Activated CD8-positive, alpha-beta memory T cell treated with anti-CD3 and anti-CD28 coated beads for 4 hours (primary cell): ENCODE measurements at places on chromosomes 1 and 21.

DNA sequence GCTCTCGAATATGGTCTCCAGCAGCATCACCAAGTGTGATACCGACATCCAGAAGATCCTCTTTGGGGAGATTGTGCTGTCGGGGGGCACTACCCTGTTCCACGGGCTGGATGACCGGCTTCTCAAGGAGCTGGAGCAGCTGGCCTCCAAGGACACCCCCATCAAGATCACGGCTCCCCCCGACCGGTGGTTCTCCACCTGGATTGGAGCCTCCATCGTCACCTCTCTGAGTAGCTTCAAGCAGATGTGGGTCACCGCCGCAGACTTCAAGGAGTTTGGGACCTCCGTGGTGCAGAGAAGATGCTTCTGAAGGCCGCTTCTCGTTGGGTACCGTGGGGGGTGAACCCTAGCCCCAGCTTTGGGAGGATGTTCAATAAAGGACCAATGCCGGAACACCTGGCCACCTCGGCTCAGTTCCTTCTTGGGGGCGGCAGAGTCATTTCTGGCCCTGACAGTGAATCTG lies 1.3 kb downstream of the ACTRT2 start:
- DNase-seq, result no peak

DNA sequence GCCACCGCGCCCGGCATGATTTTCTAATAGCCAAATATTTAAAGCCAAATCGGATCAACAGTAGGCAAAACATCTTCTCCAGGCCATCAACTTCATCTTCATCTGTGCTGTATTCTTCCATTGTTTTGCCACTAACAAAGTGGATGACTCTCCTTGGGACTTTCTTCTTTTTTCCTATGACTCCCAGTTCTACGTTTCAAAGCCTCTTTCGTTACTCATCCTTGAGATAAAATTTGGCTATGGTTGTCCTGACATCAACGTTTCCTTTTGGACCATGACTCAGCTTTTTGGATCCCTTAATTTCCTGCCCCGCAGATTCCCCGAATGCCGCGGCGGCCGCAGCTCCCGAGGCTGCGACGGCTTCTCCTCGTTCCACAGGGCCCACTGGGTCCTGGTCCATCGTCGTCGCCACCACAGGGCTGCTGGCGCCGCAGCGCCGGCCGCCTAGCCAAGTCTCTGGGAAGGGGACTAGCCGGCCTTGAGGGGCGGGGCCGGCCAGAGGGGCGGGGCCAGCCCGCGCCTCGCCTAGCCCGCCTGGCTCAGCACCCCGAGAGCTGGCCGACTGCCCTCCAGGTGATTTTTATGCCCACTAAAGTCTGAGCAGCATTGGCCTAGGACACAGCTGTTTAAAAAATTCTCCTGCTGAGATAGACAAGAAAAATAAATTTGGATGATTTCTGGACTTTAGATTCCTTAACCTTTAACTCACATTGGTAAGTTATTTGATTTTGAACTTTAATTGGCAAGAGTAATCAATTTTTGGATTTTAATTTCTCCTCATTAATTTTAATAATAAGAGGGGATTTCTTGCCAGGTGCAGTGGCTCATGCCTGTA lies 93.9 kb downstream of the ADCY10 start:
- DNase-seq, result no peak

- no peak for DNase-seq
Measured at GRCh38 chr1:41769068-41769467, 149.7 kb downstream of the HIVEP3 start.

DNA sequence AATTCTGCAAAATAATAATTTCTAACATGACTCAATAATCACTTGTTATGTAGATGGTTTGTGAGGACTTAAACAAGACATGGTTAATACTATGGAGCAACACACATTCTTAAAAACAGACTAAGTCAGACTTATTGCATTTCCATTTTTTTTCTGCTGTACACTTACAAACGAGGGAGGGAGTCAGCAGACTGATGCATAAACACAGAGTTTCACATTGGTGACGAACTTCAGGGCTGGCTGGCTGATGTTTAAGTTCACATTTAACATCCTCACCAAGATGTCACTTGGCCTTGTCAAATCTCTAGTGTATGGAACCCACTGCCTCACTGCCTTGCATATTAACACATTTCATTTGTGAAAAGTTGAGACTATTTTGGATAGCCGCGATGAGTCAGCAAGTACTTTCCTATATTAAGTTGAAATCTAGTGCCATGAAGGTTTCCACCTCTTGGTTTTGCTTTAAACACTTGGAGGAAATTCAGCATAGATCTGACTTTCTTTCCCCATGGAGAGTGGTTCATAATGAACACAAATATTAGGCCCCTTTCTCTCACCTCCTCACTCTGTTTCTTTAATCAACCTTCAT lies 337.5 kb upstream of the RUNX1 start:
- DNase-seq, result no peak

DNA sequence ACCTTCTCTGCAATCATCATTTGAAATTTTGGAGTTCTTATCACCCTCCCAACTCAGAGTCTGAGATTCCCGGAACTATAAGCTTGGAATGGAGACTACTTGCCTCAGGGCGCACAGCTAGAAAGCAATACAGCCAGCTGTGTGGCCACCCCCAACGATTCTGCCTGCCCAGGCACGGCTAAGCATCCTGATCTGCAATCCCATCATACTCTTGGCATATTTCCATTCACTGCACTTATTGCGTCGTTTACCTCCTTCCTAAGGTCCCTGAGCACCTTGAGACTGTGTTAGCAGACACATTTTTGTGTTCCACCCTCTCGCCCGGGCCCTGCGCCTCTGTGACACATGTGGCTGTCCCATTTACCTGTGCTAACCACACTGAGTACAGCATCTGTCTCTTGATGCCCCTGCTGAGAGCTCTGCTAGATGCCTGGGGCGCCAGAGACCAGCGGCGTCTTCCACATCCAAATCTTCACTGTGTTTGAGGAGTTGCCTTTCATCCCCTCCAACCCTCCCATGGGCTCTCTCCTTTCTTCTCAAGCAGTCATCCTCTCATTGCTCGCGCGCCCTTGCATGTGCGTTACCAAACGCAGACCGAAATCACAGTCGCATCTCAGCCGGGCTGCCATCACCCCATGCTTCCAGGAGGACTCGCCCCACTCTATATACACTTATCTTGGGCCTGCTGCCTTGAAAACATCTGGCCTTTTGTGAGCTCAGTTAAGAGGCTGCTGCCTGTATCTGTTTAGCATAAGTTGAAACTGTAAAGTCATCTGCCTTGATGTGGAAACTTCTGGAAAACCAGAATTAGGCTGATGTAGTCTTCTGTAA lies 3.5 kb upstream of the CLDN19 start:
- no peak for DNase-seq

GRCh38 chr1:3408751-3409266 lies 45.7 kb upstream of the ARHGEF16 start:
- no peak for DNase-seq

GRCh38 chr1:19757641-19758040 lies 42.1 kb downstream of the TMCO4 start:
- no peak for DNase-seq

DNA sequence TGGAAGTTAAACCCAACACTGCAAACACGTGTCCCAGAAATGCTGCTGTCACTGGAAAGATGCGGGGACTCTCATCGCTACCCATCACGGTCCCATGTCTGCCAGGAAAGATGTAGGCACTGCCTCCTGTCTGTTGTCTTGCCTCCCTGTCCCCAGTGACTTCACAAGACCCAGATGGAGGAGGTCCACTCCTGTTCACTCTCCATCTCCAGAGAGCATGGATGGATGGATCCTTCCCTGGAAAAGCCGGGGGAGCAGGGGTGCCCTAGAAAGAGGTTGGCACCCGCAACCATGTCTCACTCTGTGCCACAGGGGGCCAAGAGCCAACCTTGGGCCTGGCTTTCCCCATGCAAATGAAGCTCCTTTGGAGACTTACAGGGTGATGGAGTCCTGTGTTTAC lies 135.5 kb downstream of the GLIS1 start:
- DNase-seq, result no peak

GRCh38 chr1:58901008-58901407 lies 117.2 kb upstream of the JUN start:
- DNase-seq, result no peak

DNA sequence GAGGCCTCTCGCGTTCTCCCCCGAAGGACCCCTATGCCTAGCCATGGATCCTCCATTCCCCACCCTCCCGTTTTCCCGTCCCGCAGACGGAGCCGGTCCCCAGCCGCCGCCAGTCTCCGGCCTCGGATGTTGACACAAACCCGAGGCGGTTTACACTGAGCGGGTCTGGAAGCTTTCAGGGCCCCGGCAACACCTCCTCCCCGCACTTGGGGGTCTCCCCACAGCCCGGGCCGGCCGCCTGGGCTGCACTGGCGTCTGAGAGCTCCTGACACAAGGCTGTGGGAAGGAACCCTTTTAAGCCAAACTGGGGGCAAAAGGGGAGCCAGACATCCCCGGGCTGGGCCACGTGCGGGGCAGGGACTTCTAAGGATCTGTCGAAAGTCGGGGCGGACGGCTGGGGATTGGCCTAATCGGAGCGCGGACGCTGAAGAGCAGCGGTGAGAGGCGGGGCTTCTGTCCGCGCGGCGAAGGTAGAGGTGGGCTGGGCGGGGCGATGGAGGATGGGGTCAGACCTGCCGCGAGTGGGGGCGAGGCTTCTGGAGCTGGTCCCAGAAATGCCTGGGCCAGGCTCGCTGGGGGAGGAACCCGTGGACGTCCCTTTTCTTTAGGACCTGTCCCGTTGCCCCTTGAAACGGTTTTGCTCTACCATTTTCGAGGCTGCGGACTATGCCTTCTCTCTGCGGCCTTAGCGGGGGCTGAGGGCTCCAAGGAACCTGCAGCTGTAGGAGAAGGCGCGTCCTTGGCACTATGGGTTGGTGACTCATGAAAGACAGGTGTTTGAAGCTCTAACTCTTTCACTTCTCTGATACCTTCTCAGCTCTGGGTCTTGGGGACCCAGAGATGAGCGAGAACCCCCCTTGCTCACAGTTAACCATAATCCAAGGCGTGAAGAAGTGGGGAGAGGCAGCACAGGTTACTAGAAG lies 1.2 kb upstream of the HPCAL4 start:
- no peak for DNase-seq

GRCh38 chr1:78426408-78426807 lies 64.4 kb upstream of the PTGFR start:
- no peak for DNase-seq

- no peak for DNase-seq
Measured at GRCh38 chr1:99561952-99562351, 84.0 kb upstream of the PALMD start.

- no peak for DNase-seq
Measured at GRCh38 chr1:18861082-18861481, 1.6 kb upstream of the TAS1R2 start.

- DNase-seq, result no peak
Measured at GRCh38 chr1:37922767-37923550, 23.9 kb downstream of the INPP5B start.

DNA sequence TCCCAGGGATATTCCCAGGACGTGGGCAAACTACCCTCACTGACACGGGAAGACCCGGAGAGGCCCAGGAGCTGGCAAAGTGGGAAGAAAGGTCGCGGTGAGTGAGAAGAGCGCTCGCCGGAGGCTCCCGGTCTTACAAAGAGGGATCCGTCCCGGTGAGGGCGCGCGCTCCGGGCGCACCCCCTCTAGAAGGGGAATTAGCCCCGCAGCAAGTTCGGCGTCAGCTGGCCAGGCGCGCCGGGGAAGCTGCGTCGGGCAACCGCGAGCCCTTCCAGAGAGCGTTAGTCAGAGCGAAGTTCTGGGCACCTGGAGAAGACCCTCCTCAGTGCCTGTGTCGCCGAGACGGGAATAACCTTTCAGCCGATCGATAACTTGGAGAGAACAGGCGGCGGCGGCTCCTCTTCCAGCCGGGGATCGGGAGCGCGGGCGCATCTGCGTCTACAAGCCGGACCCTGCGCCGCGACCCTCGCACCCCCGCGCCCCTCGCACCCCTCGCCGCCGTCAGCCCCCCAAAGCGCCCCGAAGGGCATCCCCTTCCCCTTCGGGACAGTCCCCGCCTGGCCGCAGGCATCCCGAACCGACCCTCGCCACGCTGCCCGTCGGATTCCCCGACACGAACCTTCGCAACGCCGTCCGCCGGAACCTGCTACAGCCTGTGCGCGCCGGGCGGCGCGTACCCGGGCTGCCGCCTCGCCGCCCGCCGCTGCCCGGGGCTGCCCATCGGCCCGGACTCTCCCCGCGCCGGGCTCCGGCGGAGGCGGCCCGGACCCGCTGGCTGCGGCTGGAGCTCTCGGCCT lies 485 bp downstream of the SIPA1L2 start:
- no peak for DNase-seq

DNA sequence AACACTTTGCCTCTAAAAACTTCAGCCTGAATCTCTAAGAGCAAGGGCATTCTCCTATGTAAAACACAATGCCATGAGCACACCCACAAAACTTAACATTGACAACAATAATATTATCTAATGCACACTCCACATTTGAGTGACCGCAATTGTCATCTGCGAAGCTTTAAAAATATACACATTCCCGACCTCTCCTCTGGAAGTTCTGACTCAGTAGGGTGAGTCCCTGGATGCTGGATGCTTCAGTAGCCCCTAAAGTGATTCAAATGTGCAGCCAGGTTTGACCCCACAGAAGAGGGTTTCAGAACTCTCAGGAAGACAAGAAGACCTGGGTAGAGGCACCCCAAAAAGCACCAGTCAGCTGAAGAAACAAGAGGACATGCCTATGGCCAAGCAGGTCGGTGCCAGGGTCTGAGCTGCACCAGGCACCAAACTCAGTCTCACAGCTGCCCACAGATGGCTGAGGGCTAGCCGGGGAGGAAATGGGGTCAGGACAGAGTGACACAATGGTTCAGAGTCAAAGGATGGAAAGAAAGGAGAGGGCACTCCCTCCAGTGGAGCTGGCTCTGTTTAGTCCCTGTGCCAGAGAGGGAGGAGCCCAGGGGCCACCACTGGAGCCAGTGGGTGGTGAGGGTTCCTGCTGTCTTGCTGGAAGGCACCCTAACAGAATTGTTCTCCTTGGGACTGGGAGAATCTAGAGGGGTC lies 17.4 kb downstream of the PIK3C2B start:
- no peak for DNase-seq
